ENCODE measurements at places on chromosomes 16 and 17.

DNA sequence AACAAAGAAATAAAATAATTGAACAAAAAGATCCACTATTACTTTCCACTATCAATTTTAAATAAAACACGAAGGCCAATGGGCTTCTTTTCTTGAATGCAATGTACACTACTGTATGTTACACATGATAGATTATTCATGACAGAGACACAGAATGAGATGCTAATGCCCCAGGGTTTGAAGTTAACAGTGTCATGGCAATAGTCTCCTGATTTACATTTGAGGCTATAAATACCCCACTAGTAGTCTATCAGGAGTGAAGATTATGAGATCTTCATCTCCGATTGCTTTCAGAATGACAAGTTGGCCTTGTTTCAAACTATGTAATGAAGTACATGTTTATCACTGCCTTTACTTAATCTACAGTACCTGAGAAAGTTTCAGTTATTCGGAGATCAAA lies 84.4 kb downstream of the RPGRIP1L start:
- DNase-seq = no peak

DNA sequence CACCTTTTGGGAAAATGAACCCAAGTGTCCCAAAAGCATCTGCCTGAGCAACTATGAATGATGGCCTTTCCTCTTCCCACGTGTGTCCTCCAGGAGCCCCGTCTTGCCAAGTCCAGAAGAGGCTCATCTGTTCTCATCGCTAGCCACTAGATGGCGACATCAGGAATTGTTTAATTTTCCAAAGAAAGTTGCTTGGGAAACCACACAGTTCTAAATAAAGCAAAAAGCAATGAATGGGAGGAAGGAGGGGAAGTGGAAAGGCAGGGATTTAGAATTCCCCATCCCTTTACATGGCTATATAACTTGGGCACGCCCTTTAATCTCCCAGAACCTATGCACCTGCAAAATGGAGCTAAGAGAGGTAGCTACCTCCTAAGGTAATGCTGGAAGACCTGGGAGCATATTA lies 9.0 kb upstream of the CDH5 start:
- peak; percentile 70 for DNase-seq

GRCh38 chr17:79845601-79845949 lies 6.3 kb upstream of the CBX4 start:
- DNase-seq = no peak

GRCh38 chr16:84712138-84712671 lies 12.4 kb downstream of the USP10 start:
- no peak for DNase-seq

DNA sequence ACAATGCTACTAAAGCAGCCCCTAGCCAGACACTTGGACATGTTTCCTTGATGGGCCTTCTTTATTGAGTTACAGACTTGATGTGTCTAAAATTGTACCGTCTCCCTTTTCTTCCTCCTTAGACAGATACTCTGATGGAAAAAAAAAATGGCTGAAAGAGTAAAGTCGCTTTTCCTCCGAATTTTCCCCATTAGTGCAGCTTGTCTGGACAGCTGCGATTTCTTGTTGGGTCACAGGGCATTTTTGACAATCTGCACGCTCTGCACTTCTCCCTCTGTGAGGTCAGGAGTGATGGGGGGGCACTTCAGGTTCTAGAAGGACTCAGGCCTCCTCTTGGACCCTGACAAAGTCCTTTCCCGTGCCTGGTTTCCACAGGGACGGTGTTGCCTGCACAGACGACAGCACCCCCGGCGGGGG lies 968 bp upstream of the PRKAR1A start:
- DNase-seq = no peak

- peak; percentile 85 for DNase-seq
These were observed 1.2 kb downstream of the KDM6B start for GRCh38 chr17:7834957-7835813.

DNA sequence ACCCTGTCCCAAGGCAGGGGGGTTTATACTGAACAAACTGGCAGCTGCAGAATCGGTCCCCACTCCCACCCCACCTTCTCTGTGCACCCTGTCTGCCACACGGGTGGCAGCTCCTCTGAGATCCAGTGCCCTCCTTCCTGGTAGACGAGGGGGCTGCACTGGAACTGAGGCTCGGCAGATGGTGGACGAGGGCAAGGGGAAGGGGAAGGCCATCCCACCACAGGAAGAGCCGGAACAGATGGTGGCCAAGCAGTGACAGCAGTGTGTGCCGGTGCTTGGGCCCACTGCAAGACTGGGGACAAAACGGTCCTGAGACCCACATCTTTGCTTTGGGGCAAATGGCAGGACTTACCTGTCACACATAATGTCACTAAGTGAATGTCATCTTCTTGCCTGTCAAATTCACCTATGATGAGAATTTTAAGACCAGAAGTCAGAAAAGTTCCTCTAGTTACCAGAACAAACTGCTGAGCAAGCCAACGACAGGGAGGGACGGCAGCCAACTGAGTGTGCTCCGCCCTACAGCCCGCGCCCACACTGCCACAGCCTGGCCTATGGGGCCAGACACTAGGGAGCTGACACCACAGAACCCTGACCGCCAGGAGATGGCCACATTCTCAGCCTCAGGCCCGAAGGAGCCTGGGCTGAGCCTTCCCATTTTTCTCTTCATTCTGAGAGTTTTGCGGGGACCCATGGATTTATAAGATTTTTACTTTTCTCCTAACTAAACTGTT lies 14.4 kb downstream of the NTAN1 start:
- no peak for DNase-seq

DNA sequence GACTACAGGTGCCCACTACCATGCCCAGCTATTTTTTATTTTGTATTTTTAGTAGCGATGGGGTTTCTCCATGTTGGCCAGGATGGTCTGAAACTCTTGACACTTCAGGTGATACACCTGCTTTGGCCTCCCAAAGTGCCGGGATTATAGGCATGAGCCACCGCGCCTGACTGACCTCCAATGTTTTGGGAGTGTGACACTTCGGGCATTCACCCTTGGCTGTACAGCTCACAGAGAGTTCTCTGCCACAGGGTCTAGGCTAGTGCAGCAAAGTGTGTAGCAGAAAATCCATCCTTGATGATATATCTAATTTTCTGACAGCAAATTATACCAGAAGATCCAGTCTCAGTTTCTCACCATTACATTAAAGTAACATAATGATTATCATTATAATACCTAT lies 14.1 kb downstream of the FAM20A start:
- no peak for DNase-seq

DNA sequence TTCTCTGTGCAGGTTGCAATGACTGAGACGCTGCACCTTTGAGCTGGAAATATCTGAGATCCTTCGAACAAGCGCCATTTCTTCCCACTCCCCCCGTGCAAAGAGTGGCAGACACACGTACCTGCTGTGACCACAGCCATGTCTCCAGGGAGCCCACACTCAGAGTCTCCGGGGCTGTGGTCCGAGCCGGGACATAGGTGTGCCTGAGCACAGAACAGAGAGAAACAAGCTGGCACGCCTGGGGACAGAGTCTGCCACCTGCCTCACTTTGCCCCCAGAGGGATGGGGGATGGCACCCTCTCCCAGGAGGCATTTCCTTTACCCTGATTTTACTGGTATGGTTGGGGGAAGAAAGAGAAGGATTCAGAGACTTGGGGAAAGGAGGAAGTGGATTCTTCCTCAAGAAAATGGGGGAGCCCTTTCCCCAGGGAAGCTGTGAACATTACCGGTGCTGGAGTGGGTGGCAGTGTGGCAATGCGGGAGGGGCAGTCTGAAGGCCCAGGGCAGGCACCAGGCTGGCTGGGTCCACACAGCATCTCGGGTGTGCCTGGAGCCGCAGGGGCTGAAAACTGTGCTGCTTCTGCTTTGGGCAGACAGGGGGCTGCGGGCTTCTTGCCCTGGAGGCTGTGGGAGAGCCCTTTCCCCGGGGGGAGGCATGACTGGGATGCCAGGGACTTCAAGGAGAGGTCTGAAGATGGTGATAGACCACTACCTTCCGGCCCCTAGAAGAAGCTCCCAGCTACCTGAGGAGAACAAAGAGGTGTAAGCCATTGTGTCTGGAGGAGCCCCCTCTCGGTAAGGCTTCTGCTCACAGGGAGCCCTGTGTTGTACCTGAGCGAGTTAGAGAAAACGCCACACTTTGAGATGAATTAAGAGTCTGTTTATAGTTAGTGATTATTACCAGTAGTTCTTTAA lies 6.6 kb upstream of the PIK3R6 start:
- DNase-seq = no peak

- no peak for DNase-seq
These were observed 13.3 kb upstream of the MARCHF10 start for GRCh38 chr17:62821189-62822079.

DNA sequence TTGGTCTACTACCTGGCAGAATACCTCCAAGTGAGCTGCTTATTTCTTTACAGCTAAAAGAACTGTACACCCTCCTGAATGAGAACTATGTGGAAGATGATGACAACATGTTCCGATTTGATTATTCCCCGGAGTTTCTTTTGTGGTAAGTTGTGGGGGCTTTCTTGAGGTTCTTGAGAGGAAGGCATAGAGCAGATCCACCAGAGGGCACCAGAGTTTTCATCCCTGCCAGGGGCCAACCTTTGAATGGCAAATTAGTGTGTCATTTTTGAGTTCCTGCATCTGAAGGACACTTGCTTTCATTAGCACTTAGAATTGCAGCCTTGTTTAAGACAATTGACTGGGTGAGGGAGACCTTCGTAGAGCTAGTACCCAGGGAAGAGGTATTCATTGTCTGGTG lies 35.0 kb downstream of the NMT1 start:
- no peak for DNase-seq

DNA sequence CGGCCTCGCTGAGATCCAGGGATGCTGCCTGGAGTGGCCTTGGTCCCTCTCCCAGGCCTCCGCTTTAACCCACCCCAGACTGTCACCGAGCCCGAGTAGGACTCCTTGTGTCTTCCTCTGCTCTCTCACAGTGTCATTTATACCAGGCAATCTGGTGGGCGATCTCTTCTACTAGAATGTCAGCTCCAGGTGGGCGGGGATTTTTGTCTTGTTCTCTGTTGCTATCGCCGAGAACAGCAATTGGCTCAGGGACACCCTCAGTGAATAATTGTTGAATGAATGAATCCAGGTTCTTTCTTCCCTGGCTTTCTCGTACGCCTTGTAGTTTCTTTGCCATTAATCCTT lies 591 bp downstream of the DHX38 start:
- no peak for DNase-seq

DNA sequence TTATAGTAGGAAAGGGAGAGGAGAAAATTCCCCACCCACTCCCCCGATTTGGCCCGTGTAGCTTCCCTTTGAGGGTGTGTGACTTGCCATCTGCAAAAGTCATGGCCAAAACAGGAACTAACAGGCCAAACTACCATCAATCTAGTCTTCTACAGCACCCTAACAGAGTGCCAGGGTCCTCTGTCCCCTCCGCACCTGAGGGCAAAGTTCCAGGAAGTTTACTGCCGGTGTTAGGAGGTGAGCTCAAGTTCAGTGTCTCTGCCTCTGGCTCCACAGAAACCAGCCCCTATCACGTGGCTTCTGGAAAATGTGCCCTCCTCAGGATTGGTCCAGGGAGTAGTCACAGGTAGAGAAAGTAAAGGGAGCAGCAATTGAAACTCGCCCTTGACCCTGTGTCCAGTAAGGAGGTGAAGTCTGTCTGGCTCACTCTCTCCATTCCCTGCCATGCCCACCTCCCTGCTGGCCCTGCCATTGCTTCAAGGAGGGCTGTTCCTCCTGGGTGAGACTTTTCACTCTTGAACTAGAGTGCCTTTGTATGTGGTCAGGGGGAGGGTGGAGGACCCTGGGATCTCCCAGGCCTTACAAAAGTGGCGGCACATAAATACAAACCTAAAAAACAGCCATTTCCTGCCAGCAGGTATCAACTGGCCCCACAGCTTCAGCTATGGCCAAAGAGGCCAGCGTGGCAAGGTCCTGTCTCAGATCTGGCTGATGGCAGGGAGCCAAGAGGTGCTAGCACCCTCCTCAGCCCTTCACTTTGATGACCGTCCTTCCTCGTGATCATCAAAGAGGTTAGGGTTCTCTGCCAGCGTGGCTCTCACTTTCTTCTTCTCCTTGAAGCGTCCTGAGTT lies 5.3 kb downstream of the PRR15L start:
- DNase-seq = no peak

DNA sequence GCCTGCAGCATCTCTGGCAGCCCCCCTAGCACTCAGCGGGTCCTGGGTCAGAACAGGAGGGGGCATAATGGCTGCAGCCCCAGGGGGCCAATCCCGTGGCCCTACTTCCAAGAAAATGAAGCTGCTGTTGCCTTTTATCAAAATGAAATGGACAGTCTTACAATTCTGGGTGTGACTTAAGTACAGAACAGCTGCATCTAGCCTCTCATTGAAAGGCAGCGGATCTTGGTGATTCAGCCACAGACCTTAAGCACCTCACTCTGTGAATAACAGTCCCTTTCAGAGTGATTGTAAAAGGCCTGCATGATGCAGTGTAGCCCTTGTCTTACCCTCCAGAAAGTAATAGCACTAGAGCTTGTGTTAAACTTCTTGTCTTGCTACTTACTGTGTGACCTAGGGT lies 11.5 kb upstream of the UMOD start:
- no peak for DNase-seq

DNA sequence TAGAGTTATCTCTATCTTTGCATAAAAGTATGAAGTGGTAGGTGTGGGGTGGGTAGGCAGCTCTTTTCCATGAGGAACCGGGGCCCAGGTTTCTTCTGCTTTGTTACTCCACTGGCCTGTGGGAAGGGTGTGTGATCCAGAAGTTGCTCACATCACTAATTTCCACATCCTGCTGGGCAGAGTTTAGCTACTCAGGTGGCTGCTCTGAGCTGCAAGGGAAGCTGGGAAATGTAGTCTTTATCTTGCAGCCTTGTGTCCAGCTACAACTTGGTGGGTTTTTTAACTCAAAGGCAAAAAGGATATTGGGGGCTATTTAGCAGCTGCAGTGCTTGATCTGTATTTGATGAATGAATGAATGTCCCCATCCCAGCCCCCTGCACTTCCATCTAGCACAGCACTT lies 335.3 kb downstream of the SNX29 start:
- no peak for DNase-seq

- DNase-seq = no peak
These were observed 175.0 kb downstream of the SPECC1 start for GRCh38 chr17:20184181-20184580.

DNA sequence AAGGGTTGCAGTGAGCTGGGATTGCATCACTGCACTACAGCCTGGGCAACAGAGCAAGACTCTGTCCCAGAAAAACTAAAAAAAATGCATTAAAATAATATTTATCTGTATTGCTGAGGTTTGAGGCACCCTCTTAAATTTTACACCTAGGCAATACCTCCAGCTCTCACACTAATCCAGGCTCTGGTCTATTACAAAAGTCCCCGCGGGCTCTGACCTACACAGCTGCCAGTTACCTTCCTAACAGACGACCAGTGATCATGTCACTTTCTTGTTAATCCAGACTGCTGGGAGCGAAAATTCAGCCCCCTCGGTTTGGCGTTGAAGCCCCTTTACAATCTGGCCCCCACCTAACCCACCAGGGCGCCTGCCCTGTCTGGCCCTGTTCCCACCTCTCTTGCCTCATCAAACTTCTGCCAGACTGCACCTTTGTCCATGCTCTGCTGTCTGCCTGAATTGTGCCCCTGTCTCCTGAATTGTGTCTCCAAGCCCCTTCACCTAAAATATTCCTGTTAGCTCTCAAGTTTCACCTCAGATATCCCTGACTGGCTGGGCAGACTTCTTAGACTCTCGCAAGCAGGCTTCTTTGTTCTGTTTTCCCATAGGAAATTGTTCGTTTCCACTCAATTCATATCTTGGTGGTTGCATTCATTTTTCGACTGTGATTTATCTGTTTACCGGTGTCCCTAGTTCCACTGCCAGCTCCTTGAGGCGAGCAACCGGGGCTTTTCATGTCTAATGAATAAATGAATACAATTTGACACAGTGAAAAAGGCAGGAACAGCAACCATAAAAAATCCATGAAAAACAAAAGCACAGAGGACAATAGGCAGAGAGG lies 65.9 kb downstream of the PITPNC1 start:
- no peak for DNase-seq

GRCh38 chr17:4617090-4617489 lies 24.4 kb downstream of the ALOX15 start:
- DNase-seq = no peak

Data from HuH-7 (cell line).